ENCODE measurements at places on chromosomes 7 and 10.
A peak's percentile ranks its signal among the peaks of the same experiment; 100 is the strongest.

DNA sequence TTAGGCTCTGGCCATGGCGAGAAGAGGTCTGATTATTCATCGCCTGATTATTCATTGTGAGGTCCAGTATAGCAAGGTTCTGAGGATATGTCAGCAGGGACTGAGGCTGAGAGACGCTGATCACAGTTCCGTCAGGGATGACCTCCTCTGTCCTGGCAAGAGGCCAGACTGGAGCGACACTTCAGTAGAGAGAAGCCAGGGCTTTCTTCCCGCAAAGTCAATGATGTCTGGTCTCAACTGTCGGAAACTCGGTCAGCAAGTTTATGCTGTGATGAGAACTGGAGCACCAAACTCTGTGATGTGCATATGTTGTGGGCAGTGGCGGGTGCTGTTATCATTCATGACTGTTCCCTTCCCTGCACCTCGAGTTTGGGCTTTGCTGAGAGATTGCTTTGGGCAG, 29.0 kb upstream of the GNA12 start:
- no peak for DNase-seq

DNA sequence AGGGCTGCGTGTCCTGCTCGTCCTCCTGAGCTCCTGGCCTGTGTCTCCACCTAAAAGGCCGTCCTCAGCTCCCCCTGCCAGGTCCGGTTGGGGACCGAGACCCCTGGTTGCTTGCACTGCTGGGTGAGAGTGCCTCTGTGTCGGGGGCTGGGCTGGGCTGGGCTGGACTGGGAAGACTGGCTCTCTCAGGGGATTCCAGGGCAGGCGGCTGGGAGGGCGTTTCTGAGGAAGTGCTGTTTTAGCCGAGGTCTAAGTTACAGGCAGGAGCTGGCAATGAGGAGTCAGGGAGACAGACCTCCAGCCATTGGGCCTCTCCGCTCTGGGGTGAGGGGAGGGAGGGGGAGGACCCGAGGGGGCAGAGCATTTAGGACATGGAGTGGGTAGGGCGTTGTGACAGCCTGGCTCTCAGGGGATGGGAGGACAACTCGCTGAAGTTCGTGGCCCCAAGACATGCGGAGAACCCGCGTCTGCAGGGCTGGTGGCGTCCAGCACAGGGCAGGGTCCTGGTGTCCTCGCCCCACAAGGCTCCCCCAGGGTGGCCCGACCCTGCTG, 20.9 kb downstream of the FOXK1 start:
- DNase-seq, result no peak

DNA sequence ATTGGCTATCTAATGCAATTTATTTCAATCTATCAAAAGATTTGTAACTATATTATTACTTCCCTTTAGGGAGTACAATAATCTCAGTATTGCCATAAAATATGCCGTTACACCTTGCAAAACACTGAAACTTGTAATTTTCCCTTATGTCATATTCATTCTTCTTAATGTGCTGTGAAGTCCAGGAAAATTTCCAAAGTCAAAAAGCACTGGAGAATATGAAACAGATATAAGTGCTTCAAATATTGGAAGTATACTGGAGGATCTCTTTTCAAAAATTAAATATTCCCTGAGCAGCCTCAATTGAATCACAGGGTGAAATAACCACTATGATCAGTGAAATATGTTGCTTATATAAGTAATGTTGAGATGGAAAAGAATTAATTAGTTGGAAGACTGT, 356.0 kb downstream of the PPP1R3A start:
- no peak for DNase-seq

GRCh38 chr10:97117372-97117771, 68.4 kb downstream of the SLIT1 start:
- no peak for DNase-seq

- DNase-seq, result no peak
These were observed 1055.2 kb upstream of the POT1 start for GRCh38 chr7:125984795-125985194.

DNA sequence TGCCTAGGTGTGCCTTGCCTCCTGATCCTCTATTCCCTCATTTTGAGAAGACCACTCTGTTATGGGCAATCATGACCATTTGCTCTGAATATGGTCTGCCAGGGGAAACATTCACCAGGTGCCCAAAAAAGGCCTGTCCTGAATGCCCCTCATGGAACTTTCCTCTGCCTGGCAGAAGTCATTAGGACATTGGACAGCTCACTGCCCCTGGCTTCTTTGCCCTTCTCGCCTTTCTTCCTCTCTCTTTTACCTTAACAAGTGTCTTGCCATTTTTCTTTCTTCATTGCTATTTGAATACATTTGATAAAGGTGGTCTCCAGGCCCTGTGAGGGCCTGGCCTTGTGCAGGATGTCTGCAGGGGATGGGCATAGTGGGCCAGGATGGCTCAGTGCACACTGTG, 20.3 kb downstream of the MBL2 start:
- no peak for DNase-seq

- no peak for DNase-seq
These were observed 16.7 kb downstream of the PRTFDC1 start for GRCh38 chr10:24935504-24936292.

DNA sequence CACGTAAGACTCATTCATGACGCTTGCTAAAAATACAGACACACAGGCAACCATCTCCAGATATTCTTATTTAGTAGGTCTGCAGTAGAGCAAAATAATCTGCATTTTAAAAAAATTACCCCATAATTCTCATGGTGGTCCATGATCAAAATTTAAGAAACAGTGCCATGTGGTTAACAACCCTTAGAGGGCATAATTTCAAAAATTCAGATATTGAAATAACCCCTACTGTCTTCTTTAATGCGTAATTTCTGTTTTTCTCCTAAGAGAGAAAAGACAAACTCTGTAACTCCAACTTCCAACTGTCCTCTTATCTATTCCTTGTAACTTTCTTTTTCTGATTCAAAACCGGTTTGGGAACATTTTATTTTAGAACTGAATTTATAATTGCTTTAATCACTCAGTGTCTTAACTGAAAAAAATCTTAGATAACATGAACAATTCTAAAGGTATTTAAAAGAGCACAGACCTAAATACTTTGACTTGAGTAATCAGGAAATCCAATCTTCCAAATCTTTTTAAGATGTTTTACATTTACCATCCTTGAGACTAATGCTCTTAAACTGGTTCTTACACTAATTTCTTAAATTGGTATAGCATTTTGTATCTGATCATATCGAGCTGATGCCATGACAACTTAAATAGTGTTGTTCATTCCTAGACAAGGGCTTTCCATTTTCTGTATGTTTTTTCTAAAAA, 148.0 kb downstream of the GALNT11 start:
- no peak for DNase-seq

DNA sequence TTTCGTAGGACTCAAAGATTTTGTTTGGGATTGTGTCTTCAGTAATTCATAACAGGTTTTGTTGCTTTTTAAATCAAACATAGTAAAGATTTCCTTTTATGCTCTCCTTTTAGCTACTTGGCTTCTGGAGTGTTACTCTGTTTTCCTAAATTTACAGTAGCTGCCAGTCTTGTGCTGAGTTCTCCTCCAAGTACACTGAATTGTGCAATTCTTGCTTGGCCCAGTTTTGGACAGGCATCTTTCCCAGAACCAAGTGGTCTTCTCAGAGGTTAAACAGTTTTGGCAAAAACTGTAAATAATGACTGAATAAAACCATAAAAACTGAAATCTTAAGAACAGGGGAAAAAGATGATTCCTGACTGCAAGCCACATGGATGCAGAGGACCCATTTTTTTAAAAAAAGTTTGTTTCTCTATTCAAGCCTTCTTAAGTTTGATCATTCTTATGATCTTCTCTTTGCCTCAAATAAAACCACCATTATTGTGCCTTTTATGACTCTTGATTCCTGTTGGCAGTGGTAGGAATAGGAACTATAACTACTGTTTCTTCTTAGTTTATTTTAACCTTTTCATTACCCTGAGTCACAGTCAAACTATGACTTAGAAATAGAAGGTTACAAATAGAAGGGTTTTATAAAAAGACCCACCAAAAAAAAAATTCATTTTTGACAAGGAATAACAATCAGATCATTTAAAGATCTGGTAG, 88.0 kb downstream of the MDFIC start:
- no peak for DNase-seq

- DNase-seq, result no peak
These were observed 76.7 kb upstream of the SAMD8 start for GRCh38 chr10:75034714-75035258.

- DNase-seq, result no peak
These were observed 28.7 kb upstream of the ARHGAP22 start for GRCh38 chr10:48633381-48634197.

- DNase-seq, result no peak
These were observed 17.9 kb downstream of the EBF3 start for GRCh38 chr10:129945941-129946760.

DNA sequence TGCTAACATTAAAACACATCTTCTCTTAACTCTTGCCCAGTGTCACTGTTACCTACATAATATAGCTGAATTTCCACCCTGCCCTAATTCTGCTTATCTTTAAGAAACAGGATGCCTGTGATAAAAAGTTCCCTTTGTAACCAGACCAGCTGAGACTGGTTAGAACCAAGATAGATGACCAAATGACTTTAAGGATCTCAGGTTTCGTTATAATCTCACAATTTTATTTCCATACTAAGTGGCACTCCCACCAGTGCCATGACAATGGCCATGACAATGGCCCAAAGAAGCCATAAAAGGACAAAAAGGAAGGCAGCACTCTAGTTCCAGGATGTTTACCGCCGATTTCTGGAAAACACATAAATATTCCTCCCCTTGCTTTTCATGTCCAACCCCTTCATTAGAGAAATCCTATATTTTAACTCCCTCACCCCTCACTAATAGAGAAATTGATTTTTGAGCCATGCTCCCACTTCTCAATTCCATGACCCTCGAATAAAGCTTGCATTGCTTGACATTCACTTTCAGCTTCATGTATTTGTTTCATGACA, 126.1 kb downstream of the ELAPOR2 start:
- DNase-seq, result no peak

- DNase-seq, result no peak
These were observed 74.3 kb downstream of the GRK5 start for GRCh38 chr10:119281581-119282071.

GRCh38 chr10:116440330-116441030, 12.8 kb downstream of the PNLIPRP3 start:
- no peak for DNase-seq

- DNase-seq, result no peak
These were observed 776 bp downstream of the TMEM184A start for GRCh38 chr7:1555046-1555812.

GRCh38 chr10:103645141-103646054, 151.9 kb downstream of the NEURL1 start:
- DNase-seq, result peak; percentile 68

- DNase-seq, result no peak
These were observed 95.3 kb downstream of the CUX1 start for GRCh38 chr7:101912716-101913110.

DNA sequence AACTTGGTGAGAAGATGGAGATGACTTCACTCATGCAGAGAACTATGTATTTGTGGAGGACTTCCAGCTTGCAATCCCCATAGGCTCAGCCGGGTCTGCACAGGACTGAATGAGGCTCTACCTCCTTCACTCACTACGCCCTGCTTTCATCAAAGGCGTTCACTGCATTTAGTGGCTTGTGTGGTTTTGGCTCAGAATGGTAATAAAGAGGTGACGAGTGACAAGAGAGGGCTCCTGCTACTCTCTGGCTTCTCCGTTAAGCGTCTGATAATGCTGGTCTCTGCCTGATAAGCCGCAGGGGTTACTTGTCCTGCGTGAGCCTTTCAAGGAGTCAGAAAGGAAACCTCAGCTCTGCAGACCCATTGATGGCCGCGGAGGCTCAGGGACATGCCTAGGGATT, 343.4 kb downstream of the PRPF18 start:
- DNase-seq, result no peak

GRCh38 chr10:50529660-50530059, 94.1 kb downstream of the SGMS1 start:
- DNase-seq, result no peak

DNA sequence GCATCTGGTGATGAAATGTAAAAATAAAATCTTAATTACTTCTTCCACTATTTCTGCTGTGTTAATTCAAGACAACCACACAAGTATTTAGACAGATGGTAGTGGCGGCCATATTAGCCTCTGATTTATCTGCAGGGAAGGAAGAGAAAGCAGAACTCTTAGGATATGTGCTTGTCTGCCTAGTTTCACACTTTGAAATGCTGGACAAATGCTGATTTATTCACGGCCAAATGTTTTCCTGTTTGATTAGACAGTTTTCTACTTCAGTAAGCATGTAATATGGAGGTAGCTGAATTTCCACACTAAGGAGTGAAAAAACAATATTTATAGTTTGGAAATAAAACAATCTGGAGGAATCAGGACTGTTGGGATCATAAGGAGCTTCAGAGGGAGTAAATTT, 158.1 kb downstream of the AGMO start:
- DNase-seq, result no peak

- no peak for DNase-seq
These were observed 5.8 kb downstream of the PTPN12 start for GRCh38 chr7:77542895-77543294.

- DNase-seq, result no peak
These were observed 28.1 kb upstream of the FAM20C start for GRCh38 chr7:163971-164881.

- DNase-seq, result no peak
These were observed 34.9 kb upstream of the TCERG1L start for GRCh38 chr10:131346456-131346855.

- no peak for DNase-seq
These were observed 103.5 kb downstream of the RAB18 start for GRCh38 chr10:27607591-27607990.

DNA sequence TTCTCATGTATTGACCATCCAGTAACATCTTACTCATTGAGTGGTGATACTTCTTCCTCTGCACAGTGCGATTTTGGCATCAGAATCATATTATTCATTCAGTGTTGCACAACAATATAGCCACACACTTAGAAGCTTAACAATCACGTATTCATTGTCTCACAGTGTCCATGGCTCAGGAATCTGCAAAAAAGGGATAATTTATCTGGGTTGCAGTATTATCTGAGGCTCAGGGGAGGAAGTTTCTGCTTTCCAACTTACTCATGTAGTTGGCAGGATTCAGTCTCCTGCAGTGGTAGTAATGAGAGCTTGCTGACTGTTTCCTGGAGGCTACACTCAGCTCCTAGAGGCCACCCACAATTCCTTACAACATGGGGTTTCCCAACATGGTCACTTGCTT, 803.6 kb downstream of the SORCS1 start:
- no peak for DNase-seq

DNA sequence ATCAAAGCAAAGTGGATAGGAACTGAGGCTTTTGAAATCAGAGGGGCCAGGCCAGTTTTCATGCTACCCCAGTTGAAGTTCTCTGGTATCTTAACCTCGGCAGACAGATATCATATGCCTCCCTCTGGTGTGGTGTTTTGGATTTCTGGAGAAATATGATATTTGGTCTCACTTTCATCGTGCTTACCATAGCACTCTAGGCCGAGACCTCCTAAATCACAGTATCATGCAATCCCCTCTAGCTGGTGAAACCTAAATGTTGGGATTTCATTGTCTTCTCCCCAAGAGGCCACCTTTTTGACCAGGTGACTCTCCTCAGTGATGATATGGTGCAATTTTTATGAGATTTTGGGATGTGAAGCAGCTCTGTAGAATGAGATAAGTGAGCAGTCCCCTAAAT, 183.5 kb downstream of the CREB5 start:
- no peak for DNase-seq

- DNase-seq, result no peak
These were observed 4.7 kb downstream of the NFE2L3 start for GRCh38 chr7:26156451-26157420.

- no peak for DNase-seq
These were observed 551 bp downstream of the KCND2 start for GRCh38 chr7:120273476-120273975.

All from CD4-positive, alpha-beta T cell (primary cell).